ENCODE measurements at places on chromosomes 4 and X.

DNA sequence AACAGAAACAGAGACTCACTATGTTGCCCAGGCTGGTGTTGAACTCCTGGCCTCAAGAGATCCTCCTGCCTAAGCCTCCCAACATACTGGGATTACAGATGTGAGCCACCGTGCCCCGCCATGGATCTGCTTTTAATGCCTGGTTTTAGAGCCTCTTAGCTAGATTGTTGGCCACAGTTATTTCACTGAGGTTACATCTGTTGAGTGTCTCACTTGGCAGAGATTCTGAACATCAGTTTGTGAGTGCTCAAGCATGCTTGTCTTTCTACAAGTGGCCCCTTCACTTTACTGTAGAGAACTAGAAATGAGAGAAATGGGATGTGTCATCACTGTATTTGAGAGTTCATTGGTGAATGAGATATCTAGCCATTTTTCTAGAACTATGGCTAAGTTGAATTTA, 218.5 kb downstream of the APBB2 start:
- no peak for DNase-seq

DNA sequence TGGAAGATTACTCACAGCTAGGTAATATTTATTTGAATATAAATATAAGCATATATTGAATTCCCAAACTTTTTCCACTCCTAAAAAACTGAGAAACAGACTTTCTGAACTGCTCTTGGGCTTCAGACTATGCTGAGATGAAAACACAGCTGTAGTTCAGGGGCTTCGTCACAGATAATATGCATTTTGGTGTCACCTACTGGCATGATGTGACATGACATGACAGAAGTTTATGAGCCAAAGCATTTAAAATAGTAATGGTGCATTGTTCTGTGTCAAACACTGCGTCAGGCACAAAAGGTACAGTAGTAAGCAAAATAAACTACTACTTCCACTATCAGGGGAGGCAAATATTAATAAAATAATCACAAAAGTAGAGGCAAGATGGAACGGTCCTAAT, 171.3 kb downstream of the BTC start:
- DNase-seq, result no peak

DNA sequence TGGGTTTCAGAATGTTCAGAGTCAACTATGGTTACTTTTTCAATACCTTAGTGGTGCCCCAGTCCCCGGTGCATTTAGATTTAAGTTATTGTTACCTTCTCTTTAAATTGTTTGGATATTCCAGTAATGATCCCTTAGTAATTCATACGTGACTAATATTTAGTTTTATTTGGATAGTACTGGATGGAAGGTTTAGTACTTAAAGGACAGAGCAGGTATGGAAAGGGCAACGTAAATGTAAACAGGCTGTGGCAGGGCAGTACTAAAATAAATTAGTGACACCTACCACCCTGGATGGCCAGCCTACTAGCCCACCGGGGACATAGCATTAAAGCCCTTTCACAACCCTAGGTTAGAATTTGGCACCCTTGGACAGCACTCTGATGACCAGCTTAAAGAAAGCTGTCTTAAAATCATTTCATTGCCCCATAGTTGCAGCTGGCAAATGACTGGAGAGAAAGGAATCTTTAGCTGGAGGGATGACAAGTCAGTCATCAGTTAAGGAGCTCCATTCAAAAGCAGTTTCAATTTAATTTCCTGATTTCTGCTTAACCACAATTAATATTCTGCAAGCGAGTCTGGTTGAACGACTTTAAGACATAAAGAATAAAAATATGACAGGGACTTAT, 16.4 kb downstream of the PLP1 start:
- no peak for DNase-seq

DNA sequence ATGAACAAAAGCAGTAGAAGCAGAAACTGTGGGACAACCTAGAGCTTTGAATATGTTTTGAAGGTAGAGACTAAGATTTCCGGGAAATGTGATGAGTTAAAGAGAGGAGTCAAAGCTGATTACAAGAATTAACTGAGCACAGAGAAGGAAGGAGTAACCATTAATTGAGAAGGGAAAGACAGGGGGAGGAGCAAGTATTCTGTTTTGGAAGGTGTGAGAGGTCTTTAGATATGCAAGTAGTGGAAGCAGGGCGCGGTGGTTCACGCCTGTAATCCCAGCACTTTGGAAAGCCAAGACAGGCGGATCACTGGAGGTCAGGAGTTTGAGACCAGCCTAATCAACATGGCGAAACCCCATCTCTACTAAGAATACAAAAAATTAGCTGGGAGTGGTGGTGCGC, 171.5 kb downstream of the FSTL5 start:
- no peak for DNase-seq

GRCh38 chrX:64977830-64978229, 1.6 kb upstream of the ZC4H2 start:
- DNase-seq, result no peak

DNA sequence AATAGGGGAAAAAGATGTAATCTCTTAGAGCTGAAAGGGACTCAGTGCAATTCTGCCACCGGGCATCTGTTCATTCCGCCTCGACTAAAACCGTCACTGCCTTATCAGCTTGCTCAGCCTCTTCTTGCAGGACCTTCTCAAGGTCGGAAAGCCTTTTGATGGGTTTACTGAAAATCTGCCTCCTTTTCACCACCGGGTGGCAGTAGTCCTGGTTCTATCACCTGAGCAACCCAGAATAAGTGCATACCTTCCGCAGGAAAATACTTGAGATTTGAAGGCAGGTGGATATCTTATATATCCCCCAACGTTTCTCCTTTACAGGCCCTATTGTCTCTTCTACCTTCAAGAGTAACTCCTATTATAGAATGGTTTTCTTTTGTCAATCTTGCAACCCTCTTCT, 103.4 kb upstream of the PAK3 start:
- DNase-seq, result no peak

DNA sequence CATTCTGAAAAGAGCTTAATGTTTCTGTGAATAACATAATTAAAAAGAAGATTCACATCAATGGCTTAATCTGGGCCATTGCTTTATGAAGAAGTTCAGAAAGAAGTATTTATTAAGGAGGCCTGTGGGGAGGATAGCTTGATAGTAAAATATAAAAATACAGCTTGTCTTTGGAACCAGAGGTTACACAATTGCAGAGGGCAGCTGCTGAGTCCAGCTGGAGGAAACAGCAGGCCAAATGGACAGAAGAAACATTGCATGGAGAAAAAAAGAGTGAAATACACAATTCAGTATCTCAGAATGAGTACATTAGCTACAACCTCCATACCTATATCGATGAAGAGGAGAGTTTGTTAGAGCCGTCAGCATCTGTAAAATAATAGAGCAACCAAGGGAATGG, 148.0 kb upstream of the NPY2R start:
- DNase-seq, result no peak

Data from stimulated activated CD8-positive, alpha-beta memory T cell treated with anti-CD3 and anti-CD28 coated beads, Interleukin-2, amount 100 ng/mL, for 48 hours (primary cell).